Stimulated activated CD4-positive, alpha-beta T cell treated with anti-CD3 and anti-CD28 coated beads, Interleukin-15, amount 100 ng/mL, for 48 hours (primary cell): ENCODE measurements at places on chromosomes 3 and 15.

- no peak for DNase-seq
These were observed 81.6 kb downstream of the AKAP13 start for GRCh38 chr15:85462029-85462428.

DNA sequence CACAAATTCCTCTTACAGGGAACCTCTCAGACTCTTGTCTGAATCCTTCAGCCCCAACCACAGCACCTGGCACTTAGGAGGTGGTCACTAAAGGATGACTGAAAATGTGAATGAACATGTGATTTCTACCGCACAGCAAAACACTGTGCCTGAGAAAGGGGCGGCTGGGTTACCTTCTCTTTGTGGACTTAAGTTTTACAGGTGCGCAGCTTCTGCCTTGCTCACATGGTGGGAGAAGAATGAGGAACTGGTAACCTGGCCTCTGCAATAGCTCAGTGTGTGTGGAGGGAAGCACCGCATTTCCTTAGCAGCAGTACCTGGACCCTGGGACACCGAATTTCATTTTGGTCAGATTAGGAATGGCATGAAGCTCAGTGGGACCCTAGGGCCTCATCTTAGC is 9.8 kb upstream of the ETV5 start:
- DNase-seq, result no peak

GRCh38 chr3:128067489-128067888 is 15.3 kb downstream of the SEC61A1 start:
- no peak for DNase-seq

DNA sequence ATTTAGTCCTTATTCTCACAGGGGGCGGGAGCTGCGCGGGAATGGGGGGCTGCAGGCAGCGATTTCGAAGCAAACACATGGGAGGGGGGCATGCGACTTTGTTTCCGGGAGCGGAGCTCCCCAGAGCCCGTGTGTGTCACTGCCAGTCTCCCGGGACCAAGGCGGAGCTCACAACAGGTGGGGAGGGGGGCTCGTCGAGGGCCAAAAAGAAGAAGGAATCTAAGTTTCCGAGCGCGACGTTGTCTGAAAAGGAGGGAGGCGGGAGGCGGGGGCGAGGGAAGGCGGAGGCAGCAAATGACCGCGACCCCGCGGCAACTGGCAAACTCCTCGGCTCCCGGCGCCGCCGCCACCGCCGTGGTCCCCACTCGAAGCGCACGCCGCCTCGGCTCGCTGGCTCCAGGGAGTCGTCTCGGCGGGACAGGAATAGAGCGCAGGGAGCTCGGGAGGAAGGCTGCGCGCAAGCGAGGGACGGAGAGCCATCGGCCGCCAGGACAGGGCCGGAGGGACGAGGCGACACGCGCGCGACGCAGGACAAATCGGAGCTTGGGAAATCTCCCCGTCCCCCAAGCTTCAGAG is 1.4 kb downstream of the FOXP1 start:
- no peak for DNase-seq
